ENCODE measurements at places on chromosomes 5 and 9.
A peak's percentile ranks its signal among the peaks of the same experiment; 100 is the strongest.

DNA sequence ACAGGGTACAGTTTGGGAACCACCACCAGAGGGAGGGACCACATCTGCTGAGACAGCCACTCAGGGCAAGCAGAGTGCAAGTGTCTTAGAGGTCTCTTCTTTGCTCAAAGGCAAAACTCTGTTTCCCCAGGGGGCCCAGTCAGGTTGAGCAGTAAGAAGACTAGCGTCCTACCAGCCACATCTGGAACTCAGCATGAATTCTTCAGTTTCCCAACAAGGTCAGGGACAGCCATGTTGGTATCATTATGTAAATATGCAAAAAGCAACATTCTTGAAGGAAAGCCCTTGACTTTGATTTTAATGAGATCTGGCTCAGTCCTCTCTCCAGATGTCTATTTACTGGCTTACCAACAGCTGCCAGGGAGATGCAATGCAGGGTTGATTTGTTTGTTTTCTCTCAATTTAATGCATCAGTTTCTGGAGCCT, 46.7 kb downstream of the TGFBI start:
- no peak for DNase-seq

DNA sequence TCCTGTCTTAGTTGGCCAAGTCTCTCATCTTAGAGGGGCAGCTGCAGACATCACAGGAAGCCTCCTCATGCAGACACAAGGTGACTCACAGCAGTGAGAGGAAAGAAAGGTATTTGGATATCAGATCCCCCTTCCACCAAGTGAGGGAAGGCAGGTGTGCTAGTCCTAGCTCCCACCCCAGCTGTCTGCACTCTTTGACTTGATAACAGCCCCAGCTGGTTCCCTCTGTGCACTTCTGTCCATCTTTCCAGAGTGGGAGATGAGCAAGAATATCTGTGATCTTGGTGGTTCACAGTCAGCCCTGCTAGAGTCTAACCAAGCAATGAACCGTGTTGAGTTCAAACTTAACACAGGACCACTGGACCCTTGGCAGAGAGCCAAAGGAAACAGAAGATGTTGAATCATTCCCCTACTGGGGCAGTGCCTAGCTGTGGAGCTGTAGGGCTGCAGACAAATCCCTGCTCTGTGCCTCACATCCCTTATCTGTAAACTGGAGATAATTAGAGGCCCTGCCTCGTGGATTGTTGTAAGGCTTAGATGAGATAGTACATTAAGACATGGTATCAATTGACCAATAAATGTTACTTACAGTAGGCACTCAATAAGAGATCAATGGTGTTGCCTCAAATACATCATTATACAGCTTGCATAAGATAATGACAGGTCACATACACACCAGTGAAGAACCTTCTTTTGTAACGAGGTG, 39.1 kb downstream of the SH3RF2 start:
- DNase-seq: peak; percentile 7

DNA sequence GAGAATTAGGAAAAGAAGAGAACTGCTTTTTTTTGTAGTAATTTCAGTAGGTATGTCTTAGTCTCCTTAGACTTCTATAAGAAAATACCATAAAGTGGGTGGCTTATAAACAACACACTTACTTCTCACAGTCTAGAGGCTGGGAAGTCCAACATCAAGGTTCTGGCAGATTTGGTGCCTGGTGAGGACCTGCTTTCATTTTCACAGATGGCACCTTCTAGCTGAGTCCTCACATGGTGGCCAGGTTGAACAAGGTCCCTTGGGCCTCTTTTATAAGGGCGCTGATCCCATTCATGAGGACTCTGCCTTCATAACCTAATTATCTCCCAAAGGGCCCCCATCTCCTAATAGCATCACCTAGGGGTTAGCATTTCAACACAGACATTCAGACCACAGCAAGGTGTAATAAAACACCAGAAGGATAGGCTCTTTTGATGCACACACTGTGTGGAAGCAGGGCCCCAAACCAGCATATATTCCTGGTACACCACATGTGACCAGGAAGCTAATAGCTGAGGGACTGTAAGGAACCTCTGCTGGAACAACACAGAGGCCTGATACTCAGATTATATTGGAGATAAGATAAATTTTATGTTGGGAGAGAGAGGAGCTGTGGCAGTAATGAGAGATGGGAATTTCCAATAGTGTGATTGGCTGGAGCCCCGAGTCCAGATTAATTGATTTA, 384.9 kb downstream of the RAB3C start:
- DNase-seq: no peak

DNA sequence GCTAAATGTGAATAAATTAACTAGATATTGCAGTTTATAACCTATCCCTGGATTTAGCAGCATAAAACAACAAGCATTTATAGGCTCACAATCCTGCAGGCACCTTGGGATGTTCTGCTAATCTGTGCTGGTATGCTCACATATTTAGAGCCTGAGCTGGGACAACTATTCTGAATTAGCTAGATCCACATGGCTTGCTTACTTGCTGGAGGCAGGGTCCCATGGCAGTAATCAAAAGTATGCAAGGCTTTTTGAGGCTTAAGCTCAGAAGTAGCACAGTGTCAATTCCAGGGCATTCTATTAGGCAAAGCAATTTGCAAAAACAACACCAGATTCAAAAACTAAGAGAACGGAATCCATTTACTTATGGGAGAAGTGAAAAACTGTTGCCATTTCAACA, 745.0 kb upstream of the ACO1 start:
- no peak for DNase-seq

- DNase-seq: no peak
These were observed 5.6 kb upstream of the NR5A1 start for GRCh38 chr9:124512806-124513204.

GRCh38 chr5:5025774-5026408, 114.2 kb upstream of the ADAMTS16 start:
- no peak for DNase-seq

- DNase-seq: no peak
These were observed 117.6 kb downstream of the FAM170A start for GRCh38 chr5:119746984-119747383.

GRCh38 chr9:129919841-129920240, 84.6 kb downstream of the USP20 start:
- DNase-seq: no peak

- no peak for DNase-seq
These were observed 2006.1 kb upstream of the WWC1 start for GRCh38 chr5:166285361-166285760.

GRCh38 chr5:145568581-145568980, 266.6 kb downstream of the PRELID2 start:
- DNase-seq: no peak

DNA sequence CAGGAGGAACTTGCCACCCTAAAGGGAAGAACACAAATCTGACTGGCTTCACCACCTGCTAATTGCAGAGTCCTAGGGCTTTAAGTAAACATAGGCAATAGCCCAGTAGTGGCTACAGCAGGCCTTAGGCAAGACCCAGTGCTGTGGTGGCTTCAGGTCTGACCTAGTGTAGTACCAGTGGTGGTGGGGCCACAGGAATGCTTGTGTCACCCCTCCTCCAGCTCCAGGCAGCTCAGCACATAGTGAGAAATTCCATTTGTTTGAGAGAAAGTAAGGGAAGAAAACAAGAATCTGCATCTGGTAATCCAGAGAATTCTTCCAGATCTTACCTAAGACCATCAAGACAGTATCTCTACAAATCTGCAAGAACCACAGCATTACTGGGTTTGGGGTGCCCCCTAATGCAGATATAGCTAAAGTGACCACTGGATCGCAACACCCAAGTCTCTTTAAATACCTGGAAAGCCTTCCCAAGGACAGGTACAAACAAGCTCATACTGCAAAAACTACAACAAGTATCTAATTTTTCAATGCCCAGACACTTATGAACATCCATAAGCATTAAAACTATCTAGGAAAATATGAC, 102.6 kb upstream of the TRPM3 start:
- DNase-seq: no peak

- DNase-seq: no peak
These were observed 50.8 kb downstream of the CRB2 start for GRCh38 chr9:123406691-123407216.

DNA sequence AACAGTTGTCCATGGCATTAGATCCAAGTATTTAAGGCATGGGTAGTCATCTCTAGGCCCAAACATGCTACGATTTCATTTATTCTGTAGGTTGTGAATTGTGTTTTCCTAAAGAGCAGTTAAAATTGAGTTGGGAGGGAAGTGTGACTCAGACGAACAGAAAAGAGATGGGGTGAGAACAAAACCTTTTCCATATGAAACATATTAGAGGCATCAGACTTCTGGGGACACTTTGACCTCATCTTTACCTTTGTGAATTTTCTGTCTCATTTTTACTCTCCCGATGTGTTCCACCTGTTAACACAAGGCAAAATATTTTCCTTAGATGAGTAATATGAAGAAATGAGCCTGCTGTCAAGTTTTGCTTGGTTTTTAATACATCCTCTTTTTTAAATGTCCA, 181.3 kb downstream of the ESM1 start:
- DNase-seq: no peak

- no peak for DNase-seq
These were observed 126.2 kb upstream of the SLC28A3 start for GRCh38 chr9:84466580-84467285.

- no peak for DNase-seq
These were observed 34.3 kb upstream of the PDZD2 start for GRCh38 chr5:31604644-31605043.

DNA sequence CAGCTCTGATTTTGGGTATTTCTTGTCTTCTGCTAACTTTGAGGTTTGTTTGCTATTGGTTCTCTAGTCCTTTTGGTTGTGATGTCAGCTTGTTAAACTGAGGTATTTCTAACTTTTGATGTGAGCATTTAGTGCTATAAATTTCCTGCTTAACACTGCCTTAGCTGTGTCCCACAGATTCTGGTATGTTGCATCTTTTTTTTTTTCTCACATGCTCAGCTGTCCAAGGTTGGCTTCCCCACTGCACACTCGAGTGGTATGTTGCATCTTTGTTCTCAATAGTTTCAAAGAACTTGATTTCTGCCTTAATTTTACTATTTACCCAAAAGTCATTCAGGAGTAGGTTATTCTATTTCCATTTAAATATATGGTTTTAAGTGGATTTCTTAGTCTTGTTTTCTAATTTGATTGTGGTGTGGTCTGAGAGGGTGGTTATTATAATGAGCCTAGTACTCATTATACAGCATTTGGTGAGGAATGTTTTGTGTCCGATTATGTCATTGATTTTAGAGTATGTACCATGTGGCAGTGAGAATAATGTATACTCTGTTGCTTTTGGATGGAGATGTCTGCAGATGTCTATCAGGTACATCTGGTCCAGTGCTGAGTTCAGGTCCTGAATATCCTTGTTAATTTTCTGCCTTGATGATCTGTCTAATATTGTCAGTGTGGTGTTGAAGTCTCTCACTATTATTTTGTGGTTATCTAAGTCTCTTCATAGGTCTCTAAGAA, 42.2 kb upstream of the IFNE start:
- DNase-seq: no peak

- no peak for DNase-seq
These were observed 5.9 kb upstream of the EGR1 start for GRCh38 chr5:138459311-138459933.

GRCh38 chr9:78462611-78463010, 165.7 kb downstream of the PSAT1 start:
- DNase-seq: no peak

- no peak for DNase-seq
These were observed 24.1 kb upstream of the OTP start for GRCh38 chr5:77662635-77663034.

DNA sequence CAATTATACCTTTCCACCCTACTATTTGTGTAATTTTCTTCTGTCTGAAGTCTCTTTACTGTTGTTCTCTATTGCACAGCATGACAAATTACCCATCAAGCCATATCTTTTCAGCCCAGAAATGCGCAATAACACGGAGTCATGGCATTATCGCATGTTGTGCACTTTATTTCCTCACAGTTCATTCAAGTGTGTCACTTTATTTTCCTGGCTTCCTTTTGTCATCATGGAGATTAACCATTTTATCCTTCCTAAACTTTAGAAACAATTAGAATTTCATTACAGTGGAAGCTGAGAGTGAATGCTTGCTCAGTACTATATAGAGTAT, 41.3 kb upstream of the MEF2C start:
- no peak for DNase-seq

DNA sequence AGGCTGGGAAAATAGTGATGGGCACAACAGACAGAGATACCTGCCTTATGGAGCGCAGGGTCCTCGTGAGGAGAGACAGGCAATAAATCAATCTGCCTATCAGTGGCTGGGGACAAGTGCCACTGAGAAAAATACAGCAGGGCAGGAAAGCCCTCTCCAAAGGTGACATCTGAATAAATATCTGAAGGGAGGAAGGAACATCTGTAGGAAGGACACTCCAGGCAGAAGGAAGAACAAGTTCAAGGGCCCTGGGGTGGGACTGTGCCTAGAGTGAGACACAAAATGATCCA, 53.7 kb upstream of the SLC25A51 start:
- no peak for DNase-seq

DNA sequence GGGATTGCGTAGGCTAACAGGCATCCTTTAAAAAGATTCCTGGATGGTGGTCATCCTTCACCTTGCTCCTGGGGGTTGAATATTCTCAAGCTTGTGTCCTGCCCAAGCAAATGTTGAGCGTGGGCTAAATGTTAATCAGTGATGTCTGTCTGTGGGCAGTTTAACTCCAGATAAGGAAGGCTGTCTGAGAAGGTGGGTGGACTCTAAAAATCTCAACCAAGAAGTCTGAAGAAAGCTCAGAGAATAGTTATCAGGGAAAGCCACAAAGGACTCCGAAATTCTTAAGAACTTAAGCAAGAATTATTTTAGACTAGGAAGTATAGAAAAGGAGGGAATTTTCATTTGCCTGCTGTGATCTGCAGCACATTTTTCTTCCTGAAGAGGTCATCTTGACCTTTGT, 77.9 kb upstream of the FSD1L start:
- no peak for DNase-seq

DNA sequence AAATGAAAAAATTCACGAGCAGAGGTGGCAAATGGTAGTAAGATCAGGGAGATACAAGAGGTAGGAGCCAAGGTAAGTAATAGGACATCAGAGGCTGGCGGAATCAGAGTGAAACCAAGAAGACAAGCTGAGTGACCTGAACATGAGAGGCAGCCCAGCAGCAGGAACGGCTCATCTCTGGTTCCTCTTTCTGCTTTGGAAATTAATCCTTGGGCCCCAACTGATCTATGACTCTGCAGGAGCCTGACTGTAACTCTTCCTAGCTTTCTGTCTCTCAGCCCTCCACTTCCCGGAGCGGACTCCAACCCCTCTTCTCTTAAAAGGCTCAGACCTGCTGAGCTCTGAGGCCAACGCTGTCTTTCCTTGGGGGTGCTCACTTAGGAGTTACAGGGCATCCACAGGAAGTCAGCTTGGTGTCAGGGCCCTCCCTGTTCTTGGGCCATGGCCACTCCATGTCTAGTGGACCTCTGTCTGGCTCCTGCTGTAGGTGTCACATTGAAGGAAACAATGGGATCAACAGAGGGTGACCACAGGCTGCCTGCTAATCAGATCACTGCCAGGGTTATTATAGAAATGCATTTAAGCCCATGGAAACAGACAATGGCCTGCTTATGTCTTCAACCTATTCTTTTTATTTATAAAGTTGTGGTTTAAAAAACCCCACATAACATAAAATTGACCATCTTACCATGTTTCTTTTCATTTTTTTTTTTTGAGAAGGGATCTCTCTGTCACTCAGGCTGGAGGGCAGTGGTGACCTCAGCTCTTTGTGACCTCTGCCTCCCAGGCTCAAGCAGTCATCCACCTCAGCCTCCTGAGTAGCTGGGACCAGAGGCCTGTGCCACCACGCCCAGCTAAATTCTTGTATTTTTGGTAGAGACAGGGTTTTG, 22.5 kb upstream of the SHB start:
- no peak for DNase-seq
